ENCODE measurements at places on chromosomes 7 and 10. TPM values are rescaled to one million over a fixed set of nuclear protein-coding genes. Genes with fewer than 3 reads are reported as not detected.
A peak's percentile ranks its signal among the peaks of the same experiment; 100 is the strongest.

The MMD2 gene
- total RNA-seq: not detected

The GPR85 gene
- total RNA-seq: not detected

DNA sequence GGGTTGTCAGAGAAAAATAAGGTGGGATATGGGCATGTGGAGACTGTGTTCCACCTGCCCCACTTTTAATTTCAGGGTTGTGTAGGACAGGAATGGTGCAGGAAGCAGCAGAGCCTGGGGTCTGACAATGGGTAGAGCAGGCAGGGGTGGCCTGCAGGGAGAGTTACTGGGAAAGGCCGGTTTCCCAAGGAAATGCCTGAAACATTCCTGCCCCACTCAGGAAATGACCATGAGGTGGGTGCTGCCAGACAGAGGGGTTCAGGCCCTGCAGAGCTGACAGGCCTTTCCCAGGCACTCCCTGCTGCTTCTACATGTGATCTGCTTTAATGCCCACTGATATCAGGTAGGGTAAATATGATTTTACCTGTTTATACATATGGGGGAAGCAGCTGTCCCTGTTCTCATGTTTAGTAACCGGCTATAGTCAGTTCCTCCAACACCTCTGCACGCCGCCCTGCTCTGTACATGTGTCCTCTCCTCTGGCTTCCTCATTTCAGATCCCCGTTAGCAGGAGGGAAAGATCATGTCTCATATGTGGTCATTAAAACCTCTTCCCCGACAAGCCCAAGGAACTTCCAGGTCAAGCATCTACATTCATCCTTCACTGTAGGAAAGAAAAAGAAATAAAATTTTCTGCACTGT, 118.6 kb upstream of the PRSS58 start:
- H3K36me3 ChIP-seq: no peaks in the 10 kb centered on the region
- no peaks in the 10 kb centered on the region for H3K4me1 ChIP-seq

DNA sequence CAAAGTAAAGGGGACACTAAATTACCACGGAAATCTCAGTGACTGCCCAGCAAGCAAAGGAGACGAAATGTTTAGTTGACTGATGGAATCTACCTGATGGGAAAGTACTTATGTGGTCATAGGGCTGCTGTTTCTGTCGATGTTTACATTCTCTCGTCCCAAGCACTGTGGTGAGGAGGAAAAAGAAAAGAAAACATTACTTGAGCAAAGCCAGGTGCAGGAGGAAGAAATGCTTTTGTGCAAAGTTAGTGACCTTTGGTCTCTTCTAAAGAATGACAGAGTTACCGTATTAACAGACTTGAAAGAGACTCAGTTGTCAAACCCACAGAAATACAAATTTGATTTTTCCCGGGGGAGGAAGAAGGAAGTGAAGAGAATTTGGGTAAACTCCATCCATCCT, 43.3 kb upstream of the FMC1 start:
- H3K36me3 ChIP-seq: no peaks in the 10 kb centered on the region
- no peak overlapping the region for H3K4me3 ChIP-seq
- H3K27me3 ChIP-seq: no peaks in the 10 kb centered on the region
- no peak for DNase-seq
- H3K4me1 ChIP-seq: no peaks in the 10 kb centered on the region
- H3K27ac ChIP-seq: no peak overlapping the region

DNA sequence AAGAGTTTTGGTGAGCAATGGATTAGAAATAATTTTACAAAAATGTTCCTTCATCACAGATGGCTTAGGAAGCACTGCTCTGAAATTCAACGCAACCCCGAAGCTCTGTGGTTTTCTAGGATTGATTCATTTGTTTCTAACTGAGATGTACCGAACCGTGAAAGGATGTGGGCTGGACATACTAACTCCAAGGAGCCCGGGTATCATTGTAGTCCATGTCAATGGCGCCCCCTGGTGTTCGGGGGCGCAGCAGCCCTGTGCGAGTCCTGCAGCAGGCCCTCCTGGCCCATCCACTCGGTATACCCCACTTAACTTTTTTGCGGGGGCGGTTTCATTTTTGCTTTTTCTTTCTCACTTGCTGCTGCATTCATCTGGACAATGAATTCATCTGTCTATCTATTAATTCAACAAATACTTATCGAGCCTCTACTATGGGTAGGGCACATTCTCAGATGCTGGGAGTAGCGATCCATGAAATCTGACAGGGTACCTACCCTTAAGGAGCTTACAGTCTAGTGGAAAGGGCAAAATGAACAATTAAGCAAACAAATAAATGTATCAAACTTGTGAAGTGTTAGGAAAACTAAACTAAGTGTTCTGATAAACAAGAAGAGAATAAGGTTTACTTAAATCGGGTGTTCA, 25.2 kb upstream of the ITPRID1 start:
- H3K36me3 ChIP-seq: no peaks in the 10 kb centered on the region
- no peak overlapping the region for H3K27ac ChIP-seq
- peaks cover 15% of the 10 kb centered on the region for H3K4me1 ChIP-seq
- H3K27me3 ChIP-seq: no peaks in the 10 kb centered on the region

GRCh38 chr10:34102893-34103506, 712.1 kb downstream of the PARD3 start:
- no peak overlapping the region for H3K4me3 ChIP-seq
- no peaks in the 10 kb centered on the region for H3K27me3 ChIP-seq
- no peaks in the 10 kb centered on the region for H3K36me3 ChIP-seq
- H3K27ac ChIP-seq: no peak overlapping the region

The ZNF117 gene
- total RNA-seq: 8.2 TPM

The CHN2 gene
- 61.2 TPM for total RNA-seq

- H3K27ac ChIP-seq: no peak overlapping the region
- DNase-seq: peak; percentile 7
- H3K36me3 ChIP-seq: no peaks in the 10 kb centered on the region
Measured at GRCh38 chr7:67518580-67518979, 521.9 kb downstream of the TYW1 start.
